ENCODE measurements at places on chromosomes 7 and 10.

- DNase-seq: no peak
Observed at GRCh38 chr7:47441796-47442604, 139.9 kb downstream of the TNS3 start.

GRCh38 chr7:44381494-44382220, 56.3 kb upstream of the CAMK2B start:
- DNase-seq: no peak

- no peak for DNase-seq
Observed at GRCh38 chr7:151503902-151504714, 15.6 kb downstream of the RHEB start.

DNA sequence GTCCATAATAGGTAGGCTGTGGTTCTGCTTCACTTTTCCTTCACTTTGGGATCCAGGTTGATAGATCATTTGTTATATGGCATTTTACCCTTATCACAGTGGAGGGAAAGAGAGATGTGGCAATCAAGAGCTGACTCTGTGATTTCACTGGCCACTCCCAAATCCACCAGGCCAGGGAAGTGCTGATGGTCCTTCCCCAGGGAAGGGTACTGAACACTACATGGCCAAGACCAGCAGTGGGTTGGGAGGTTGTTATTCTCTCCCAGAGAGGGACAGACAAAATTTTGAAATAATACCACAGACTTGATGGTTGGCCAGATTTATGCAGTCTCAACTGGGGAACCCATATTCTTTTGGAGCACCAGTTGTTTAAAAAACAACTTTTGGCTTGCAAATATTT, 102.5 kb downstream of the SND1 start:
- no peak for DNase-seq

GRCh38 chr7:36707898-36708297, 16.4 kb downstream of the AOAH start:
- no peak for DNase-seq

GRCh38 chr7:80369321-80369720, 142.5 kb downstream of the GNAT3 start:
- no peak for DNase-seq

- DNase-seq: no peak
Observed at GRCh38 chr7:151825721-151826120, 51.2 kb downstream of the PRKAG2 start.

DNA sequence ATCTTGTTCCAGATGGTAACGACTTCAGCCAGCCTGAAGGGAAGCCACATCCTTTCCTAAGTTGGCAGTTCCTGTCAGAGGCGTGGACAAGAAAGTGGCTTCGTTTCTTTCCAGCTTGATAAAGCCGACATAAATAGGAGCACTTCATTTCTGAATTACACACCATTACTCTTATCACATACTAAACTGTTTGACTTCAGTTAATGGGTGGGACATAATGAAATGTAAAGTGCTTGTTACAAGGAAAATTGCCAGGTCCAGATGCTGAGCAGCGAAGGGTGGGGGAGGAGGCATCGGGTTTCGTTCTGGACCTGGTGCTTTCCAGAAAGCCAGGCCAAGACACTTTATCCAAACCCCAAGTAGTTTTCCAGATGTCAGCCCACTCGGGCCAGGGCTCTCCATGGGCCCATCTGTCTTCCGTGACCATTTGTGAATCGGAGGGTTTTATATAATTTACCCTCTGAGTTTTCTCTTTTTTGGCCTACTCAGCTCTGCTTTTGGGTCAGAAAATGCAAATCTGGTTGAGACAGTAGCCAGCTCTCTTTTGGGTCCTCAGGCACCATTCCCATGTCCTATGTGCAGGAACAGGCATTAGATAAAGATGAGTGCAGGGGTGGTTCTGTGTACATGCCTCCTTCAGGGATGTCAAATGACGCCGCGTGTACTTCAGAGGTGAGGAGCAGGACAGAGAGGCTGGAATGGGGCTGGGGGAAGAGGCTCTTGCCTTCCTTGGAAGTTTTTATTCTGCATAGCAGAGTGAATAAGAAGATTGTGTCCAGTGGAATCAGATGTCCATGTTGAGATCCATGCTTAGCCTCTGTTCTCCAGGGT, 90.2 kb downstream of the TACC2 start:
- DNase-seq: no peak

DNA sequence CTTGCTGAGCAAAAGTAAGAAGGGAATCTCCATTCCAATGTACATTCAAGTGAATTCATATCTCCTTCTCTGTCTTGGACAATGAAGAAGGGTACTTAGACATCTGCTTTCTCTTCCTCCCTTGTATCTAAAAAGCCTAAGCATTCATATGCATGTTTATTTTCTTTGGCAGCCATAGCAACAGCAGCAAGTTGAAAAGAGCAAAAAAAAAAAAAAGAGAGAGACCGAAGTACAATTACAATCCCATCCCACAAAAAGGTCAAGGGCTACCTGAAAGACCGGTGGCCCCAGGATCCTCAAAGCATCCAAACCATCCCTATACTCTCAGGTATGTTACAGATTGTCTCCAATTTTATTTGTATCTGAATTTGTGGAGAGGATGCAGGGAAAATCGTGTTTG, 4.1 kb downstream of the OR2F1 start:
- DNase-seq: no peak

GRCh38 chr10:109780997-109781396, 142.3 kb downstream of the XPNPEP1 start:
- no peak for DNase-seq

Measured in caudate nucleus (tissue), 63 donors.